Keratinocyte (primary cell): ENCODE measurements at places on chromosomes 6 and 20.

DNA sequence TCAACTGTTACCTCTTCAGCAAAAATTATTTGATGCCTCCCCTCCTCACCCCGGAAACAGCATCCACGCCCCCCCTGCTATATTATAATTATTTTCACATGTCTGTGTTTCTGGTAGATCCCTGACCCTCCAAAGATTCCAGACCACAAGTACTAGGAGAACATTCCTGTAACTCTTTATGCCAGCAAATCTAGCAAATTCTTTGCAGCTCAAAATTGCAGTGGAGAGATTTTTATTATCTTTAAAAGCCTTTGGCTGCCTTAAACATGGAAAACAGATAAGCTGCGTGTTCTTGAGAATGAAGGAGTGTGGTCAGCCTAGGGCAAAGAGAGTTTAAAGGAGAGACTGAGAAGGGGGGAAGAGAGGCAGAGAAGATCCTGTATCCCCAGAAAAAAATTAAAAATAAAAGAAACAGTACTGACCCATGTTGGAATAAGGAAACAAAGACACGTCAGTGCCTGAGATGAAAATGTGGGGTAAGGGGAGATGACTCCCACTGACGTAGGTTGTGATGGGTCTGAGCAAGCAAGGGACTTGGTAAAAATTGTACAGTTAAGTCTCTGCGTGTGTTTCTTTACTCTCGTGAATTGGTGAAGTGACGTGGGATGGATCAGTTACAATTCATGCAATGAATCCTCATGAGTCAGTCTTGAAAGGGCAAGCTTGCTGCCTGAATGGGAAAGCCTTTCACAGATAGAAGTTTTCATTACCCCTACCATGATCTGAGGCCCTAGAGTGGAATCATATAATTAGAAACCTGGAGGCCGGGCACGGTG lies 8.3 kb downstream of the ID4 start:
- DNase-seq, result no peak

- no peak for DNase-seq
Observed at GRCh38 chr6:143270026-143270425, 180.5 kb downstream of the ADAT2 start.

- DNase-seq, result no peak
Observed at GRCh38 chr6:40376113-40376650, 211.0 kb downstream of the LRFN2 start.

GRCh38 chr6:85195243-85195642 lies 254.6 kb upstream of the NT5E start:
- DNase-seq, result no peak

GRCh38 chr6:80793411-80793810 lies 686.9 kb downstream of the BCKDHB start:
- DNase-seq, result no peak

GRCh38 chr20:39789411-39789810 lies 827.3 kb downstream of the DHX35 start:
- DNase-seq, result no peak

DNA sequence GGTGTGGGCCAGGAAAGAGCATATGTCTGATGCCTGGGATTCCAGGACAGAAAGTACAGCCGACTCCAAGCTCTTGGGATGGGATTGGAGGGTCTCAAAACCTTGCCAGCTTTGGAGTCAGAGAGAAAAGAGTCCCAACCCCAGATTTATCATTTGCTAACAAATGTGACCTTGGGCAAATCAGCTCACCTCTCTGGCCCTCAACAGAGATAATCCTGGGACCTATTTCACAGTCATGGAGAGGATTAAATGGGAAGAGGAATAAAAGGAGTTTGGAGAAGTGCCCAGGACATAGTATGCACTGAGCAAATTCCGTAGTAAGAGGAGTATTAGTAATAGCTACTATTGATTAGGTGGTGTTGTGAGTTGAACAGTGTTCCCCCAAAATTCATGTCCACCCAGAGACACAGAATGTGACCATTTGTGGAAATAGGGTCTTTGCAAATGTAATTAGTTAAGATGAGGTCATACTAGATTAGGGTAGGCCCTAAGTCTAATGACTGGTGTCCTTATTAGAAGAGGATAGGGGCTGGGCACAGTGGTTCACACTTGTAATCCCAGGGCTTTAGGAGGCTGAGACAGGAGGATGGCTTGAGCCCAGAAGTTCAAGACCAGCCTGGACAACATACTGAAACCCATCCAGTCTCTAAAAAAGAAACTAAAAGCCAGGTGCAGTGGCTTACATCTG lies 17.1 kb downstream of the RIPOR3 start:
- no peak for DNase-seq

- DNase-seq, result no peak
Observed at GRCh38 chr6:87197547-87197946, 42.2 kb downstream of the ZNF292 start.

- DNase-seq, result no peak
Observed at GRCh38 chr6:148905901-148906300, 159.1 kb downstream of the UST start.

GRCh38 chr20:9163251-9163650 lies 94.4 kb downstream of the PLCB4 start:
- DNase-seq, result no peak

GRCh38 chr6:121994919-121995318 lies 404.5 kb upstream of the HSF2 start:
- no peak for DNase-seq

- no peak for DNase-seq
Observed at GRCh38 chr6:105886814-105887544, 199.2 kb upstream of the PRDM1 start.

DNA sequence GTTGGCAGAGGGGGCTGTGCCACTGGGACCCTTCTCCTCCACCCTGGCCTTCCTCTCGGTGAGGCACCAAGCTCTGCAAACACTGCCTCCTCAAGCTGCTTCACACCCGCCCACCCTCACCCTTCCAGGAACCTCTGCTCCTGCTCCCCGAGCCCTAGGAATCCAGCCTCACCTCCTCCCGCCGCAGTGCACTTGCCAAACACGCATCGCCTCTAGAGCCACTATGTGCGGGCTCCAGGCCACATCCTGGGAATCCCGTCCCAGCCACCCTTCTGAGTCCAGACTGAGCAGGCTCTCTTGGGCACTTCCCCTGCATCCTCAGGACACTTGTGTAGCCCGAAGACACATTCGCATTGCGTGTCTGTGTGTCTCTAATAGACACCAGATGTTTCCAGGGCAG lies 18.5 kb downstream of the PSMG4 start:
- no peak for DNase-seq

GRCh38 chr6:77561768-77562314 lies 91.0 kb upstream of the MEI4 start:
- no peak for DNase-seq

- DNase-seq, result no peak
Observed at GRCh38 chr20:58655328-58656107, 4.4 kb downstream of the STX16 start.

DNA sequence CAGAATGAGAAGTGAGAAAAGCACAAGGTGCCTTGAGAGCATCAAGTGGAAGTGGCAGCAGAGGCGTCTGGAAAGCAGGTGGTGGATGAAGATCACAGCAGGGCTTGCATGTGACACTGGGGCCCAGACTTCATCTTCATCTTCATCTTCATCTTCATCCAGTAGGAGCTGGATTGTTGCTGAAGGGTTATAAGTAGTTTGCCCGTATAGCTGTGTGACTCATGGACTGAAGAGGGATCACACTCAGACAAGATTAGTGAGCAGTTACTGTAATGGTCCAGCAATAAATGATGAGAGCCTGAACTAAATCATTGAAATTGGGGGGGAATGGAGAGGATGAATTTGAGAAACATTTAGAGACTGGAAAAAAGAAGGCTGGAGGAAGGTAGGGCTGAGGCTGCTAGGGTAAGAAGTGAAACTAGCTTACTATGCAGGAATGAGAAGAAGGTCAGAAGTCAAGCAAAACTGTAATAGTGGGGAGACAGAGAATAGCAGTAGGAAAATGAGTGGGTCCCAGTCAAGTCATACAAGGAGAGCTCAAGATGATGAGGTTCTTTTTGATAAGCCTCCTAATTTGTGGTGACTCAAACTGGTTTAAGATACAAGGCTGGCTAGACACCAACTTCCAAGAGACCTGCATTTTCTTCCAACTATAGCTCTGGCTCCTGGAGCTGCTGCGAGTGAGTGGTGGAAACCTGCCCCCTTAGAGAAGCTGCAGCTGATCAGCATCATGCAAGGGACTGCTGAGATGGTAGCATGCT lies 92.3 kb upstream of the BEND6 start:
- DNase-seq, result no peak

DNA sequence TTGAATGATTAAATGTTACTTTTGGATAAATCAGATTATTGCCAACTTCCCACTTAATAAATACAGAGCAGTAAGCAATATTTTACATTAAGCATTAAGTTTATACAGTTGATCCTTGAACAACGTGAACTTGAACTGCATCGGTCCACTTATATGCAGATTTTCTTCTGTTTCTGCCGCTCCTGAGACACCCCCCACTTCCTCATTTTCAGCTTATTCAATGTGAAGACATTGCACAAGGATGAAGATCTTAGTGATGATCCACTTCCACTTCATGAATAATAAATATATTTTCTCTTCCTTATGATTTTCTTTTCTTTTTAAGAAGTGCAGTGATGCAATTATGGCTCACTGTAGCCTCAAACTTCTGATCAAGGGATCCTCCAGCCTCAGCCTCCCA lies 167.2 kb downstream of the LINC00237 start:
- no peak for DNase-seq

DNA sequence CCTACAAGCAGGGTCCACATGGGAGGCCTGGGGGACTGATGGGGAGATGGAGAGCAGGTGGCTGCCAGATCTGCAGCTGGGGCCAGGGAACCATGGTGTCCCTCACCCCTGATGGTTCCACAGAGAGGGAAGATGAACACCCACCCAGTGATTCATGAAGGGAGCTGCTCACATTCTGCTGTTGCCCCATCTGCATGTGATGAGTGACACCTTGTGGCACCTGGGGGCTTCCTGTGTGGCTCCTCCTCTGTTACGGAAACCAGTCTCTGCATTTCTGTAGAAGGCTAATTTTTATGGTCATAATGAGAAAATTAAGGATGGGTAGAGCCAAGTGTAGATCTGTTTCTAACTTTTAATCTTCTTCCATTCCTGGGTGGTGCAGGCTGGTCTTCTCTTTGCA lies 217.1 kb downstream of the SMOC2 start:
- no peak for DNase-seq

DNA sequence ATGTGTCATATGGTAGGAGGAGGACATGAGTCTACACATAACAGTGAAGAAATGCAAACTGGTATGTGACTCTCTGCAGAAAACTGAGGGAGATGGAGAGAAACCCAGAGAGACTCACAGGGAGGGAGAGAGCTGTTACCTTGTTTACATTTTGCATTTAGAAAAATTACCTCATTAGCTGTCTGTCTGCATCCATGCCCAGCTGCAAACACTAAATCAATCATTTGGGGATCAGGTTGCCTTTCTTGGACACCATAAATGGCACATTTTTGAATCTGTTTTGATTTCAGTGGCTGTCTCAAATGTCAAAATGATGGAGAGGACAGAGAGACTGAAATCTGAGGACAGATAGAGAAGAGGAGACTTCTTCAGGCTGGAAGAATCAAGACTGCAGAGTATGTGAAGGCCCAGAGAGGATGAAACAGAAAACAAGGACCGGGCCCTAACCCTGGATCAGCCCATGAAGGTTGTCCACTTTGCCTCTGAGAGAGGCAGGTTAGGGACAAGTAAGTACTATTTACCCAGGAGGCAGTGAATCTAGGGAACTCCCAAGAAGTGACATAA lies 92.2 kb downstream of the UNC5CL start:
- DNase-seq, result no peak

GRCh38 chr20:62536871-62537401 lies 61.1 kb upstream of the GATA5 start:
- no peak for DNase-seq
